Retina (tissue), 1 donor: ENCODE measurements at places on chromosomes 3 and 15.

DNA sequence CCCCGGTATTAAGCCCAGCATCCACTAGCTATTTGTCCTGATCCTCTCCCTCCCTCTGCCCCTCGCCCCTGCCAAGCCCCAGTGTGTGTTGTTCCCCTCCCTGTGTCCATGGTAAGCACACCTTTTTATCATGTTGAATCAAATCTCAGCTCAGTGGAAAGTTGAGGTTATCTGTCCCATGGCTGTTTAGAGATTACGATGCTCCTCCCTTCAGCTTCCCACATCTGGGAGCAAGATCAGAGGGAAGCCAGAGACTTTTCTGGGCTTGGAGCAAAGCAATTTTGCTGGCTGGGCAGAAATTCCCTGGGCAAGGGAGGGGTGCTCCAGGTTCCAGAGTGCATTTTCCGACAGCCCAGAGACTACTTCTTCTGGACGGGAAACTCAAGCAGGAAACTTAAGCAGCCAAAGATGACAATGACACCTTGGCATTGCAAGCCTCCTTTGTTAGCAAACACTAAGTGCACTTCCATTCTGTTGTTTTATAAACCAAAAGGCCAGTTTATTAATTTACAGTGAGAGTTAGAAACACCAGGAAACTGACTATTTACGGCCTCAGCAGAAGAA is 104.5 kb downstream of the MESD start:
- DNase-seq, result no peak

GRCh38 chr3:187888701-187889100 is 143.4 kb upstream of the BCL6 start:
- no peak for DNase-seq

GRCh38 chr3:109131276-109131675 is 5.2 kb upstream of the C3orf85 start:
- DNase-seq, result peak; percentile 16

DNA sequence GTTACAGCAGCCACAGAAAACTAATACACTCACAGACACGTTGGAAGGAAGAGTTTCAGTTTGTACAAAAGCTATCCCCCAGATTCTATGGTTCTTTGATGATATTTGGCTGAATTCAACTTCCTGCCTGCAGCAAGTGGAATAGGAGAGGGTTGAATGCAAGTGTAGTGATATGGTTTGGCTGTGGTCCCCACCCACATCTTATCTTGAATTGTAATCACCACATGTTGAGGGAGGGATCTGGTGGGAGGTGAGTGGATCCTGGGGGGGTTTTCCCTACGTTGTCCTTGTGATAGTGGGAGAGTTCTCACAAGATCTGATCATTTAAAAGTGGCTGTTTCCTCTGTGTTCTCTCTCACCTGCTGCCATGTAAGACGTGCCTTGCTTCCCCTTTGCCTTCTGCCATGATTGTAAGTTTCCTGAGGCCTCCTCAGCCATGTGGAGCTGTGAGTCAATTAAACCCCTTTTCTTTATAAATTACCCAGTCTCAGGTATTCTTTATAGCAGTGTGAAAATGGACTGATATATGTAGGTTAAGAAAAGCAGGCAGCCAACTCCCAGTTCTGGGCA is 29.8 kb downstream of the NMNAT3 start:
- no peak for DNase-seq

DNA sequence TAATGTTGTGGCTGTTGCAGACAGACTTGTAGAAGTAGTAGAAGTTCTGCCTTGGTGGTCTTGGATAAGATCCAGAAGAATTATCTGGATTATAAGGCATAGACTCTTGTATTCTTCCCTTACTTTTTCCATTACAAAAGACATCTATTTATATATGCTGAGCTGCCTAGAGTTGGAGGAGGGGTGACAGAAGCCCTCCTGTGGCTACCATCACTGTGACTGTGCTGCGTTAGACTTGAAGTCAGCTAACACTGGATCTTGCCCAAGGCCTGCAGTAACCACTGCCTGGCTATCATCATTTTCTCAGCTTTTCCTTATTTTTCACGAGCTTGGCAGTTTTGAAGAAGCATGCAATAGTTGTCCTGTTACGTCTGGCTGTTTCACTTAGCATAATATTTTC is 684.8 kb upstream of the BCHE start:
- DNase-seq, result no peak

DNA sequence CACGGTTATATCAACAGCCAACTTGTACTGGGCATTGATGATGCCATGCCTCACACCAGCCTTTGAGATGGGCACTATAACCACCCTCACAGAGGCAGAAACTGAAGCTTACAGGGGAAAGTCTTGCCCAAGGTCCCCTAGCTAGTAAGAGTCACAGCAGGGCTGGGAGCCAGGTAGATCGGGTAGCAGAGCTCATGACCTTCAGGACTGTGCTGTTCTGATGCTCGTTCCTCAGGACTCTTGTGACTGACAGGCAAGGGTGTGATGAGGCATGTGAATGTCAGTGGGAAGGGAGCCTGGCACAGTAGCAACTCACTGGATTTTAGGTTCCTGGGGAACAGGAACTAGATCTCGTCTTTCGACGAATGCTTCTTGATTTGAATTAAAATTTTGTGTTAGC is 65.7 kb downstream of the RLBP1 start:
- no peak for DNase-seq

DNA sequence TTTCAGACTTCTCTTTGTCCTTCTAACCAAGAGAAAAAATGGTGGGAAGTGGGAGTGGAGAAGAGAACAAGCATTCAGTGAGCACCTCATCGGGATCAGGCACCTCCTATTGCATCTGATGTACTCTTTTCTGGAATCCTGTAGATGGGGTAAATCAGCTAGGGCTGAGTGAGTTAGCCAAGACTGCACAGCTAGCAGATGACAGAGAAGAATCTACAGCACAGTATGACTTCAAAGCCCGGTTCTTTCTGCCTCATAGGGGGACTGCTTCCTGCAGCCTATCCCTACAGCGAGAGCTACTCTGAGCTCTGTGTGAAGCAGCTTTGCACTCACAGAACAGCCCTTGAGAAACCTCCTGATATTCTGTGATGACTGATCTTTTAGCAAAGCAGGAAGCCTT is 275.2 kb upstream of the MEIS2 start:
- no peak for DNase-seq

DNA sequence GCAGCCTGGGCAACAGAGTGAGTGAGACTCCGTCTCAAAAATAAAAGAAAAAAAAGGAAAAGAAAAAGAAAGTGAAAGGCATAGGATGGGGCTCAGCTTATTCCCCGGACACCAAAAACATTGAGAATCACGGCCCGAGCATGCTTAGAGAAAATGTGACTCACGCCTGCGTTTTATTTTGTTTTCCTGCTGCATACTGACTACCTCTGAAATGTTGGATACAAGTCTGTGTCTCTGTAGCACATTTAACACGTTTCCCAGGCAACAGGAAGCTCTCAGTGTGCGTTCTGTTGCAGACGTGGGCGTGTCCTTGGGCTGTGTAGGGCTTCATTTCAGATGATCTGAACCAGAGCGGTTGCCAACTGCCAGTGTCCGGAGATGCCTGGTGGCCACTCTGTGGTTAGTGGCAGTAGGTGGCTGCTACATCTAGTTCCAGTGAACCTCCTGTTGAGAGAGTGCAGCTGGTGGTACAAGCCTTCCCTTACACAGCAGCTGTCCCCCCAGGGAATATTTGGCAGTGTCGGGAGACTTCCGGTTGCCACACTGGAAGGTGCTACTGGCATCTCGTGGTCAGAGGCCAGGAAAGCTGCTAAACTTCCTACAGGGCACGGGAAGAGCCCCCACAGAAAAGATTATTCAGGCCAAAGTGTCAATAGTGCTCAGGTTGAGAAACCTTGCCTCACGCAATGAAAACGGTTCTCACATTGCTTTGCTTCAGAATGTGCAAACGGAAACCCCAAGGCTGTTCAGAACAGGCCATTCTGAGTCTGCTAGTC is 3.0 kb downstream of the SLC51A start:
- no peak for DNase-seq

GRCh38 chr3:23304424-23304823 is 101.3 kb downstream of the UBE2E2 start:
- DNase-seq, result no peak

- DNase-seq, result no peak
These were observed 117.8 kb upstream of the MNS1 start for GRCh38 chr15:56582785-56583184.

- DNase-seq, result peak; percentile 49
These were observed 877 bp downstream of the NIT2 start for GRCh38 chr3:100335434-100335833.

DNA sequence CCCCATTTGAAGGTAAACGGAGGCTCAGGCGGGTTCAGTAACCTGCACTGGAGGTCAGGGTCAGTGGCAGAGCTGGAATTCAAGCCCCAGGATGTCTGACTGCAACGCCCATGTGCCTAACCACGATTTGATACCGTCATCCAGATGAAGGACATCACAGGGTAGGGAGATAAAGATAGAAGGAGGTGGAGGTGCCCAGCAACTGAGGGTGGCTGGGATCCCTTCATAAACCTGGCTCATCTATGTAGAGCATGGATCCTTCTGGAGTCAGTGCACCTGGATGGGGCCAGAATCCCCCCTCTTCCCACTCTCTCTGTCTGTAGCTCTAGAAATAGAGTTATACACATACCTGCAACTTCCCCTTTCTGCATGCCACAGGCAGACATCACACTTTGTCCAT is 41.3 kb downstream of the GOLGA8S start:
- no peak for DNase-seq
